Smooth muscle cell of the brain vasculature (primary cell): ENCODE measurements at places on chromosomes 5 and 9.

GRCh38 chr5:39083968-39084367 lies 9.8 kb upstream of the RICTOR start:
- DNase-seq, result no peak

DNA sequence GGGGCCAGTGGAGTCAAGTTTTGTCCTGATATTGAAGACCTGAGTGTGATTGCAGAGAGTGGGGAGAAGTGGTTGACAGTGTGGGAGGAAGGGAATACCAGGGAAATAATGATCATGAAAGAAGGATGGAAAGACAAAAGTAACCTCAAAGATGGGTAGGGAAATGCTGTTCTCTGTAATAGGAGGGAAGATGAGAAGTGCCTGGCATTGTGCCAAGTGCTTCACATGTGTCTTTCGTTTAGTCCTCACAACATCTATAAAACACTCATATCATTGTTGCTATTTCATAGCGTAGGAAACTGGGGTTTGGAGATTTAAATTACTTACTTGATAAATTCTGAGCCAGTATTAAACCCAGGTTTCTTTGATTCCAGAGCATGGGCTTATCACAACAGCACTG lies 472.3 kb downstream of the LRRC70 start:
- DNase-seq, result no peak

GRCh38 chr5:61302200-61302563 lies 29.9 kb upstream of the ZSWIM6 start:
- no peak for DNase-seq

DNA sequence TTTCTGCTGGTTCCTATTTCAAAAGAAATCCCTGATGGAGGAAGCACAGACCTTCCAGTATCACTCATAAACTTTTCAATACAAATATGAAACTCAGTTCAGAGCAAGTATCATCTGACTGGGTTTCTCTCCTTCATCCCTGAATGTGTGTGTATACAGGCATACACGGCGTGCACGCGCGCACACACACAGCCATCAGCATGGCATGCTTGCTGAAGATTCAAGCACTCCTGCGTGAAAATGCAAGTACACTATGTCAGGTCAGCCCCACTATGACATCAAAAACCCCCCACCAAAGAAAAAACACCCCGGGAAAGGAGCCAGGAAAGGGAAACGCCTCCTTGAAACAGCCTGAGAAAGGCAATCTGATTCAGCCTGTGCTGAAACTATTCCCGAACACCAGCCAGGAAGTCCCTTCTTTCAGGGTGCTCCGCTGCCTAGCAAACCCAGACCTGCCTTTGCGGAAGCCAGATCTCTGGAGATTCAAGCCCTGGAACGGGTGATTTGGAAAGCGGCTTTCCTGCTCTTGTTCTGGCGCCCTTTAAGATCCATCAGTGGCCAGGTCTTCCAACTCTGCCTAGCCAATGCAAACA lies 831 bp downstream of the KLHL3 start:
- no peak for DNase-seq

- no peak for DNase-seq
These were observed 105.6 kb upstream of the IL12B start for GRCh38 chr5:159435855-159436254.

- DNase-seq, result no peak
These were observed 4.6 kb downstream of the SMC5 start for GRCh38 chr9:70263421-70263820.

DNA sequence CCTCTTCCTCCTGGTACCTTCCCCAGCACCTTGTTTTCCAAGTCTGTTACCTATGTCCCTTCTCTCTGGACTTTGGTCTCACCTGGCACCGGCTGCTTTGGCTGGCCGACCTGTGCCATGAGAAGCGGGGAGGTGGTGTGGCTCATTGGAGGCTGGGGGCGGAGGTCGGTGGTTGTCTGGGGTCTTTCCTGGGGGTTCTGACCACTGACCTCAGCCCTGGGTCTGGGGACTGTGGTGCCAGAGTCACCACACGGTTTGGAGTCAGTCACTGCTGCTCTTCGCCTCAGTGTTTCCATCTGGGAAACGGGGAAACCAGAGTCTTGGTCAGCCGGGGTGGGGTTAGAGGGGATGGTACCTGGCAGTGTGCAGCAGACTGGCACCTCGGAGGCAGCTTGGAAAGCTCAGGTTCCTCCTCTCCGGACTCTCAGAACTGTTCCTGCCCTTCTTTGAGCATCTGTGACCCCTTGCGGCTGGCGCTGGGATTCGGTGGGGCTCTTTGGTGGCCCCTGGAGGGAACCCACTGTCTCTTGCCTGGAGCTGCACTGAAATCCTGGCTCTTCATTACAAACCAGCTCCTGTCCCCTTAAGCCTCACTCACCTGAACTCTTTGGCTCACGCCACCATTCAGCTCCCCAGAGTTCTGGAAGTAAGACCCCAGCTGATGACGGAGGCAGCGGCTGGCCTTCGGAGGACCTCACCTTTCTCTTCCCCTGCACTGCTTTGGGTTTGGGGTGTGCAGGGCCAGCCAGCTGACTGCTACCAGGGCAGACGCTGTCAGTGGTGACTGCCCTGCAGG lies 4.1 kb upstream of the RXRA start:
- DNase-seq, result no peak

- no peak for DNase-seq
These were observed 31.0 kb upstream of the IL17B start for GRCh38 chr5:149410071-149410470.

DNA sequence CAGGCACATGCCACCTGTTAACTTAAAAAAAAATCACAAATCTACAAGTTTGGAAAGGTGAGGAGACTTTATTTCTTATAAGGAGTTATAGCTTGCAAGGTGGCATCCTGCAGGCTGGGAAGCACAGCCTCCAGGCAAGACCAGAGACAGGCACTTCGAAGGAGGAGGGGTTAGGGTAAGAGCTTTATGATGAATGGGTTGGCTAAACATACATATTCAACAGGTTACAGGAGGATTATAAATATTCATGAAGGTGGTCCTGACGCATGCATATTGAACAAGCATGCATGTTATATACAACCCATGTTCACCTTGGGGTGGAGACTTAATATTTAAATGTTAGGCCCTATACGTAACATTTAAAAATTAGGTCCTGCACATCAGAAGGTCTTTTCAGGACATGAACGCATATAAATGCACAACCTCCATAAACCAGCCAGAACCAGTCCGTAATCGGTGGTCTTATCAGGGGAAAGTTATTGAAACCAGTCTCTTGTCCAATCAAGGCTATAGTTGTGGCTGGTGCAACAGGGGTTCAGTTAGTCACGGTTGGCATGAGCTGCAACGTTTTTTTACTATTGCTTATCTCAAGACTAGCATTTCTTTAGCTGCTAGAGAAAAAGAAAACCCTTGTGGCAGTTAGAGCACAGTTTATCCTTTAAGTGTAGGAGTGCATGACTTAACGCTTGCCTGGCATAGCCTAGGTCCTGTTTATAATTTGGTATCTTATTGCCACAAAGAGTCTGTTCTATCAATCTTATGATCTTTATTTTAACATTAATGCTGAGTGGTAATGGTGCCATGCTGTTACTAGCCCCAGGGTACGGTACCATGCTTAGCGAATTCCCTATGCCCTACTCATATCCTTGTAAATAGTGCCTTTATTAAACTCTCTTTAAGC lies 72.7 kb downstream of the C9orf57 start:
- no peak for DNase-seq

DNA sequence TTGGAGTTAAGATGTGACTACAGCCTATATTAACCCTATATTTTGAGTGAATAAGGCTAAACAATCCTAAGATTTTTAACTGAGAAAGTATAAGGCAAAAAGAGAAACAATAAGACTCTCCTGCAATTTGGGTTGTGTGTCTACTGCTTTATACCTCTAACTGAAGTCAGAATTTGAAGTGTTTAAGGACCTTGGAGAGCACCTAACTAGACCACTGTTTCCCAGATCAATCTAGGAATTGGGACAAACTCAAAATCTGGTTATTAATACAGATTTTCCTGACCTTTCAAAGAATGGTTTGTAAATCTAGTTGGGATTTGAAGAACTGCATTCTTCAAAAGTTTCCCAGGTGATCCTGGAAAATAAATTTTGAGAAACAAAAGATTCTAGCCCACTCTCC lies 42.1 kb downstream of the GABRA1 start:
- DNase-seq, result no peak

DNA sequence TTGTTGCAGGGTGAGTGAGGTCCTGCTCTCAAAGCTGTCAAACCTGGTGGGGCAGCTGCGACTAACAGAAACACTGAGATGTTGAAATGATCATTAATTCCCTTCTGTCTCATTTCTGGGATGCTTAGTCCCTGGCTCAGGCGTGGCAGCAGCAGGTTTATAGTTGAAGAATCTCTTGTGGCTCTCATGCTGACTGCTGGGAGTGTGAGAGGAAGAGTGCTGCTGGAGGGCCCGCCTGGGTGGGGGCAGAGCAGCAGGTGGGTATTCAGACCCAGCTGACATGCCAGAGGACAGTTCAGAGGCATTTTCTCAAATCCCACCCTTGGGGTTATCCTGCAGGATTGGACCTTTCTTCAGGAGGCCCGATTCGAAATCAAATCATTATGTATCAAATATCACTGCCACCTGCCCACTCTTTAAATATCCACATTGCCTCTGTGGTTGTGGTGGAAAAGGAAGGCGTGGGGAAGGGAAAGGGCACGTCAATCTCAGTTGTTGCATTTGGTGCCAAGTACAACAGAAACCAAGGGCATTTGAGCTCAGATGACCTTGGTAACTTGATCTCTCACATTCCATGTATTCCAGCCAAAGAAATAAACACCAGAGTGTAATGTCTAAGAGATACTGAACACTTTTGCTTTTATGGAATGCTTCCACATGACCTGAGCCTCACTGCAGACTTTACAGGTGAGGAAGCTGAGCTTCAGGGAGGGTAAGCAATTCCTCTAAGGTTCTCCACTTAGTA lies 224.3 kb downstream of the AOPEP start:
- no peak for DNase-seq

DNA sequence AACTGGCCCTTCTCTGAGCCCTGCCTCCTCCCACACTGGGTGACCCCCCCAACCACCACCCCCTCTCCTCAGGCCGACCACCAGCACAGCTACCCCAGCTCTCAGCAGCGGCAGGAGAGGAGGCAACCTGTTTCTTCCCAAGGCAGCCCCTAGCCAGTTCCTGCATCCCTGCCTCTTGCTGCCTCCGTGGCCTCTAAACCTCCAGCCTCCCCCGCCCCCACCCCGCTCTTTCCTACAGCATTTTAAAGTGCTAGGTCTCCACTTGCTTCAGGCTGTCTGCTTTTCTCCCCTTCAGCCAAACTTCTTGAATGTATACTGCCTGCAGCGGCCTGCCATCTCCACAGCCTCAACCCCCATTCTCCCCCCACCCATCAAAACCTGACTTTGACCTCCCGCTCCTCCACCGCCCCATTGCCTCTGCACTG lies 135.6 kb downstream of the DAB2IP start:
- DNase-seq, result no peak

GRCh38 chr9:4317681-4318080 lies 17.8 kb upstream of the GLIS3 start:
- no peak for DNase-seq

GRCh38 chr9:34405719-34406118 lies 29.0 kb upstream of the MYORG start:
- DNase-seq, result no peak

- no peak for DNase-seq
These were observed at the start of gene GPSM1 for GRCh38 chr9:136327304-136327974. Gene GPSM1, plus strand, starts transcription at chr9:136327539. Its CDS starts 157 bp downstream, at chr9:136327696.

GRCh38 chr5:56810826-56811225 lies 4.5 kb upstream of the MAP3K1 start:
- no peak for DNase-seq

DNA sequence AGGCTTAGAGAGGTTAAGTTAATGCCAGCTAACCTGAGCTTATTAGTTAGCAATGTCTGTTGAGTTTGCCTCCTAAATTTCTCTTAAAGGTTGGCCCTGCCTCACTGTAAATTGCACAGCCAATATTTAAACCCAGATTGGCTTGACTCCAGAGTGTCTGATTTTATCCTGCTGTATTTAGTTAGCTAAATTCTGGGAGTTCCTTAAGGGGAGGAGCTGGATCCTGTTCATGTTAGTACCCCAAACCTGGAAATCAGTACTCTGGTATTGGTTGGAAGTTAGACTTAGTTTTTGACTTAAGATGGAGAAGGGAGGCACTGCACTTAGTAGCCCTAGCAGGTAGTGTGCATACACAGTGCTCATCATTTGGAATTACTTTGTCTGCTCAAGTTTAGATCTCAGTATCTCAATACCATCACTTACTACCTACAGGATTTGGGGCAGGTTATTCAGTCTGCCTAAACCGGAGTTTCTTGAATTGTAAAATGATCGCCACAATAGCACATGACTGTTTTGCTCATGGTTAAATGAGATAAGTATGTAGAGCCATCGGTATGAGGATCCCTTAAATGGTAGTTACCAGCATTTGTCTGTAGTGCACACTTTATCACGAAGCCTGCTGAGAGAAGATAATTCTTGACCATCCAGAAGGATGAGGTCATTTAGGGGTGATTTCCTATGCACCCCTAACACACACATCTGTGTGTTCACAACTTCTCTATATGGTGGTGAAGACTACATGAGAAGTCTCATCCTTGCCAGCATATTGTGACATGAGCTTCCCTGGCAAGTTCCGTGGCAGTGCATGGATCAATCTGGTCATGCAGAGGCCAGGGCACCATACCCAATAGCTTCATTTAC lies 264.8 kb upstream of the TRIM32 start:
- DNase-seq, result no peak

DNA sequence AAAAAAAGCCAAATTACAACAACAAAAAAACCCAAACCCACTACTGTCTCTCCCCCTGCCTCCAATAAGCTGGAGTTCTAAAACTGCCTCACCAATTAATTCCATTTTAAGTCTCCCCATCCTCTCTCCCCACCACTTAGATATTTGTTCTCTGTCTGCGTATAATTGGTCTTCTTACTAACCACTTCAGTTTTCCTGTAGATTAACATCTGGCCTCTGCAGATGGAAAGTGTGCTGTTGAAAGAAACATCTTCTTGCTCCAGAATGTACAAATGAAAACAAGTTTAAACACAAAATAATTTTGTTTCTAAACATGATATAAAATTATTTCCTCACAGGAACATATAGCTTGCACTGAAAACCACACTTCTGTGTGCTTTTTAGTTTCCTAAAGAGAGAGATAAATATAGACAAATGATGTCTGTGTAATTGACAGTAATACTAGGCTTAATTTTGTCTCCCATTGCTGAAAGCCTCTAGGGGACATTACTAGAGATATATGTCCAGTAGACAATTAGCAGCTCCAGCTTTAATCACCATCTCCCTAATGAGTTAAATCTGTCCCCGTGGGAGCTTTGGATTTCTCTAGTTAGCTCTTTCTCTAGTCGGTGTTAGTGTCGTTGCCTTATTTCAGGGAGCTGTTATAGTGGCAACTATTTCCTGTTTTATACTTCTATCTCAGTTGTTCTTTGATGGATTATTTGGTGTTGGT lies 164.0 kb downstream of the ARHGAP26 start:
- no peak for DNase-seq

- no peak for DNase-seq
These were observed 54.8 kb upstream of the ANGPTL2 start for GRCh38 chr9:127177231-127177630.
